HS-5 (cell line): ENCODE measurements at places on chromosomes 6 and 20.

DNA sequence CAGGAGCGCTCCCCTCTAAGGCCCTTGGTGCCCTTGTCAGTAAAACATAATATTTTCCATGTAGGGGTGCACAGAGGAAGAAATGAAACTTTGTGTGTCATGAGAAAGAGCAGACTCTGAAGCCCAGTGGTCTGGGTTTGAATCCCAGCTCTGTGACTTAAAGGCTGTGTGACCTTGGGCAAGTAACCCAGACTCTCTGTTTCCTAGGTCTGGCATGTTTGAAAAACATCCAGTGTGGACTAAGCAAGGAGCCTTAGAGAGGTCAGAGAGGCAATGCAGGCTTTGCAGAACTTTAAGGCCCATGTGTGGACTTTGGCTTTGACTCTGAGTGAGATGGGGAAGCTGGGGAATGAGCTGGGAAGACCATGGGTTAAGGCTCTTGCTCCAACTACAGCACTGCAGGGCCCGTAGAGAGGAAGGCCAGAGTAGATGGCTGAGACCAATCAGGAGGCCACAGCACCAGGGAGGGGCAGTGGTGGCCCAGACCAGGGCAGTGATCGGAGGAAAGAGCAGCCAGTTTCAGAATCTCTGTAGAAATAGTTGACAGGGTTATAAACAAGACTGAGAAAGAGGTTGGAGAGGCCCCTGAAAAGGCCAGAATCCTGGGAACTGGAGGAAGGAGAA, 18.2 kb downstream of the ADA start:
- DNase-seq: no peak

- no peak for DNase-seq
Measured at GRCh38 chr20:23623666-23624323, 14.0 kb downstream of the CST3 start.

DNA sequence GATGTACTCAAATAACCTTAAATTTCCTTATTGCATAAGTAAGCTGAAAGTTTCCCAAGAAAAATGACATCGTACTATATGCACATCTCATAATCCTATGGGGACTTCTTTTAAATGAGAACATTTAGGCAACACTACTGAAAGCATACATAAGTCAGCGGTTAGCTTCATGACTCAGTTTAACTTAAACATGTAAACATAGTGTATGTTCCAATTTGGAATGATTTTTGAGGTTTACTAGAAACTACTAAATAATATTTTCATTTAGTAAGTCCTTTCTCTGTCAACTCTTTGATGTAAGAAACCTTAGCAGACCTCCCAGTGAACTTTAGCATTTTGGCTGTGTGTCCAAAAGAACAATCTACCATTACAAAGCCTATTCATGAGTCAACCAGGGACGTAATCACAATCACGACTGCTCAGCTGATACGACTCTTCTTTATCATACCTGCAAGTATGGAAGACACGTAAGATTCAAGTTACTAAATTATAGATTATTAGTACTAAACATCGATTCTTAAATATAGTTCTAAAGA, 19.3 kb downstream of the HIVEP2 start:
- DNase-seq: no peak

DNA sequence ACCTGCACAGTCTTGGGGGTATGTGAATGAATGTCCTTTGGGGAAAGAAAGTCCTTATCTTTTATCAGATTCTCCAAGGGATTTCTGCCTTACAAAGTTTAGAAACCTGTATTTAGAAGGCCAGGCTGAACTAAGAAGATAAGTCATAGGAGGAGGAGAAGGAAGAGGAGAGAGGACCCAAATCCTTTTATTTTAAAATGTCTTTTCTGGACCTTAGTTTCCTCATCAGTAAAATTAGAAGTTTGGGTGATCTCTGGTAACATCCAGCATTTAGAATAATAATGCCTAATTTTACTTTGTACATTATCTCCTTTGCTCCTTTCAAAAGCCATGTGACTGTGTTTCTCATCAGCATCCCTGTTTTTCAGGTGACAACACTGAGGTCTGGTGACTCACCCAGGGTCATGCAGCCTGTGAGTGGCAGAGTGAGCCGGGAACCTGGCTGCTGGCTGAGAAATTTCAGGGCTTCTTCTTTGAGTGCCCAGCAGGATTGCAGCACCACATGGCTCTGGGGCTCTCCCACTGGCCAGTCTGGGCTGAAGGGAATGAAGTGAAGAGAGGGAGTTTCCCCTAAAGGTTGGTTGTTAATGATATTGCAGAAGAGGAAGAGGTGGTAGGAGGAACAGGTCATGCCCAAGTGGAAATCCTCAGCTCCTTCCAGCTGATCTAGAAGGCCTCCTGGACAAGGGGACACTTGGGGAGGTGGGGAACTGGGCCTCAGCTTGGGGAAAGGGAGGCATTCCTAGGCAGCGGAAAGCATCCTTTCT, 34.0 kb downstream of the VEGFA start:
- no peak for DNase-seq

GRCh38 chr20:1122388-1123315, 4.2 kb downstream of the PSMF1 start:
- DNase-seq: no peak

DNA sequence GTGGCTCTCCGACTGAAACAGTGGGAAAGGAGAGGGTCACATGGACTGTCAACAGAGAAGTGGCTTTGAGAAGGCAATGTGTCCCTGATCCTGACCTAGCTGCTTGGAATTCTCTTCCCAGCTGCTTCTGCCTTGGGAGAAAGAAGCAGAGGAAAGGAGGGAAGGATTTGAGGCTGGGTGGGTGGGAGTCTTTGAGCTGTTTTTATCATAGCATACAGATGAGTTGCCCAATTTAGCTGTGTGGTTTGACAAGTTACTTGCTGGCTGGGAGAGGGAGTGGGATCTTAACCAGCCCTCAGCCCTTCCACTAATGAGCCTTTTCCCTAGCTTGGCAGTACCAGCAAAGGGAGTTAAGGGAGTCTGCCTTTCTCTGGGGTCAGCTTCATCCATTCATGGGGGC, 51.1 kb upstream of the MYL9 start:
- DNase-seq: no peak
